ENCODE measurements at places on chromosomes 12 and 14.

DNA sequence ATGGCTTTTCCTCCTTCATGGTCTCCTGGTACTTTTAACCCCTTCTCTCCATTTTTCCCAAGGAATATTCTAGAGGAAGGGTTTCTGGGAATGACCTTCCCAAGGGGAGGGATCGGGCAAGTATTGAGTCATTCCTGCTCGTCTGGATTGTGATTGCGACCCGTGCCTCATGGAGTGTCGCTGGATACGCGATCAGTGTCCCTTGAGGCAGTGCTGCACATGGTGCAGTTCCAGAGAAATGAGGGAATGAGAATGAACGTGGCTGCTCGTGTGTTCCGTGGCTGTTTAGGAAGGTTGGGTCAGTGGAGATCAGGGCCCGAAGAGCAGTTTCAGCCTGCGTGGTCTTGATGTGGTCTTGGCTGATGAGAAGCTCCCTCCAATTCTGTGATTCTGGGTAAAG, 234.4 kb downstream of the CACNA1C start:
- H3K4me3 ChIP-seq, result no peak overlapping the region
- no peaks in the 10 kb centered on the region for H3K27me3 ChIP-seq
- DNase-seq, result no peak
- H3K27ac ChIP-seq, result no peak overlapping the region

DNA sequence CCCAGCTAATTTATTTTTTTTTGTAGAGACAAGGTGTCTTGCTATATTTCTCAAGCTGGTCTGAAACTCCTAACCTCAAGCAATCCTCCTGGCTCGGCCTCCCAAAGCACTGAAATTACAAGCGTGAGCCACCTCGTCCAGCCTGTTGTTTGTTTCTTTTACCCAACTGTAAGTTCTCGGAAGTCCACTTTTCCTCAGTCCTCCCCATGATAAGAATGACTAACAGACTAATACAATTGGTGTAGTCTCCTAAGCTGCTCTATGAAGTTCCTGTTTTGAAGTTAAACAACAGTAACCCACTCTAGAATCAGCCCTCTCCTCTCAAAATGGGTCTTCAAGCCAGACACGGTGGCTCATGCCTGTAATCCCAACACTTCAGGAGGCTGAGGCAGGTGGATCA, 36.5 kb downstream of the HIGD1C start:
- no peaks in the 10 kb centered on the region for H3K4me1 ChIP-seq
- DNase-seq, result no peak
- no peak overlapping the region for H3K4me3 ChIP-seq

DNA sequence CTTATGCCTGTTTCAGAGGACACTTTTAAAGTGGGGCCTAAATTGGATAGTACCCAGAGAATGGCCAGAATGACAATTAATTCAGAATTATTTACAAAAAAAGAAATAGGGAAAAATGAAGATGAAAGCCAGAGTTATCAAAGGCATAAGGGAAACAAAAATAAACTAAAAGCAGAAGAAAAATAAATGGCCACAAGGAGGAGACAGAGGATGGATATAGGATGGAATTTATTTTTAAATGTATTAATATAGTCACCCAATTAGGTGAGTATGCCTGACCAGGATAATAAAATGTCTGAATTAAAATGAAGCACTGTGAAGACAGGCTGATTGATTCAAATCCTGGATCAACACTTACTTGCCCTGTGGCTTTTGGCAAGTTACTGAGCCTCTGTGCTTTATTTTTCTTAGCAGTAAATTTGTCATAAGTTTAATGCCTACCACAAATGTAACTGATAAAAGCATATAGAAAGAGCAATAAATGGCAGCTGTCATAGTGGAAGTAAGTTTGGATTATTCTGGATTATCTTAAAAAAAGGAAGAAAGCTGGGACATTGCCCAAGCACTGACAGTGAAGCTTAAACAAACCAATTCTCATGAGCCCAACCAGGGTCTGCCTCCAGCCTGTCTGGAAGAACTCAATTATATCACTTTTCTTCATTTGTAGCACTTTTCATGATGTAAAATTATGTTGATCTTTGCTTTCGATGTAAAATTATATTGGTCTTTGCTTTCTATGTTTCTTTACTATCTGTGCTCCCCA, 3.5 kb downstream of the CLEC9A start:
- H3K4me1 ChIP-seq, result no peaks in the 10 kb centered on the region
- H3K4me3 ChIP-seq, result no peak overlapping the region
- H3K36me3 ChIP-seq, result no peaks in the 10 kb centered on the region
- no peaks in the 10 kb centered on the region for H3K27me3 ChIP-seq

- H3K36me3 ChIP-seq, result no peaks in the 10 kb centered on the region
- no peaks in the 10 kb centered on the region for H3K27me3 ChIP-seq
- H3K4me3 ChIP-seq, result no peak overlapping the region
- peaks cover 51% of the 10 kb centered on the region for H3K4me1 ChIP-seq
Observed at GRCh38 chr14:99562856-99563748, 40.9 kb downstream of the CCDC85C start.

GRCh38 chr14:52042371-52043289, 26.2 kb downstream of the NID2 start:
- H3K36me3 ChIP-seq, result no peaks in the 10 kb centered on the region
- H3K4me1 ChIP-seq, result peaks cover 3% of the 10 kb centered on the region
- no peak overlapping the region for H3K4me3 ChIP-seq
- H3K27me3 ChIP-seq, result no peaks in the 10 kb centered on the region
- no peak overlapping the region for H3K27ac ChIP-seq
- no peak for DNase-seq

DNA sequence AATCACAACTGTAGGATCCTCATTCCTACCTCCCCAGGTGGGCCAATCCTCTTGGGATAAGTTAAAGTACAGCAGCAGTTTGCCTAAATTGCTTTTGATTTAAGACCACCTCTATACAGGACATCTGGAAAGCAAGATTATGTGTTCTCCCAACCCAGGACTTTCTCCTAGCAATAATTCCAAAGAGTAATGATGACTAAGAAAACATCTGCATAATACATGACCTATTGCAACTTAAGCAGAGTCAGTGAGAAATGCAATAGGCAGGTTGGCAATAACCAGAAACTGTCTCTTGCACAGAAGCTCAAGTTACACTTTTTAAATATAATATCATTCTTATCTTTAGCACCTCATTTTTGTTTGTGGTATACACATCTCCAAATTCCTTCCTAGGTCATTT, 275.4 kb downstream of the TRHDE start:
- no peaks in the 10 kb centered on the region for H3K27me3 ChIP-seq
- H3K36me3 ChIP-seq, result no peaks in the 10 kb centered on the region
- H3K27ac ChIP-seq, result no peak overlapping the region
- no peak overlapping the region for H3K4me3 ChIP-seq

- no peak for DNase-seq
- H3K4me3 ChIP-seq, result no peak overlapping the region
- no peaks in the 10 kb centered on the region for H3K36me3 ChIP-seq
Observed at GRCh38 chr12:95117178-95117599, 43.8 kb upstream of the NR2C1 start.

- no peaks in the 10 kb centered on the region for H3K36me3 ChIP-seq
- no peak overlapping the region for H3K4me3 ChIP-seq
- peaks cover 14% of the 10 kb centered on the region for H3K4me1 ChIP-seq
- DNase-seq, result no peak
- H3K27ac ChIP-seq, result no peak overlapping the region
Observed at GRCh38 chr12:11697131-11697530, 47.7 kb downstream of the ETV6 start.

DNA sequence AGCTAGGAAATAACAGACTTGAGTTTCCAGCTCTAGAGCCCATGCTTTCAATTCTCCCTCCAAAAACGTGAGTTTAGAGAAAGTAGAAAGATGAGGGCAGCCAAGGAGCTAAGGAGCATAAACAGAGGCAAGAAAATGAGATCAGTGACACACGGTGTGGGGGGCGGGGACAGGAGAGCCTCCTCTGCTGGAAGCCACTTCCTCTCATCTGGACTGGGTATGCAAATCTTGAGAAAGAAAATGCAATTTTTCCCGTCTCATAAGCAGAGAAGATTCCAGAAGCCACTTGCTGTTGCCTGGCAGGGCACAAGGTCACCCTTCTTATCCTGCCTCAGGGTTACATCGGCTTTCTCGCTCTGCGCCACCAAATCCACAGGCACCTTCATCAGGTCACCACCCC, 6.0 kb downstream of the OR10P1 start:
- no peaks in the 10 kb centered on the region for H3K27me3 ChIP-seq
- DNase-seq, result no peak
- no peaks in the 10 kb centered on the region for H3K4me1 ChIP-seq
- H3K27ac ChIP-seq, result no peak overlapping the region
- H3K36me3 ChIP-seq, result no peaks in the 10 kb centered on the region

DNA sequence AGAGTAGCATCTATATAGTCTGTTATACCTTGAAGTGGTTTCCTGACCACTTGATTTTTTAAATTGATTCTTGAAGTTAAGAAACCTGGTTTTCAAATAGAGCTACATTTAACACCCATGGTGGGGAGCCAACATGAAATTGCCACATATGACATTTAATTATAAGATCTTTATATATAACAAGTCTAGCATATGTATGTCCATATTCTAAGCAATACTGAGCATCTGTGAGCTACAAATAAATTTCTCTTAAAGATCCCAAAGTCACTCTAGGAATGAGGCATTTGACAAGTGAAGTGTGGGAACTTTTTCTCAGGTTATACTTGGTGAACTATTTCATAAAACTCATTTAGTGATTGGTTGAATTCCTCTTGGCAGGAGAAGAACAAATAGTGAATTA, 132.5 kb downstream of the RPL10L start:
- H3K4me1 ChIP-seq, result no peaks in the 10 kb centered on the region
- H3K4me3 ChIP-seq, result no peak overlapping the region
- no peak overlapping the region for H3K27ac ChIP-seq
- no peaks in the 10 kb centered on the region for H3K27me3 ChIP-seq

GRCh38 chr14:61565836-61566536, 129.3 kb upstream of the HIF1A start:
- no peaks in the 10 kb centered on the region for H3K36me3 ChIP-seq
- no peak for DNase-seq
- peaks cover 52% of the 10 kb centered on the region for H3K4me1 ChIP-seq
- H3K27me3 ChIP-seq, result no peaks in the 10 kb centered on the region
- H3K4me3 ChIP-seq, result no peak overlapping the region
- H3K27ac ChIP-seq, result peak overlapping the region; percentile 41

DNA sequence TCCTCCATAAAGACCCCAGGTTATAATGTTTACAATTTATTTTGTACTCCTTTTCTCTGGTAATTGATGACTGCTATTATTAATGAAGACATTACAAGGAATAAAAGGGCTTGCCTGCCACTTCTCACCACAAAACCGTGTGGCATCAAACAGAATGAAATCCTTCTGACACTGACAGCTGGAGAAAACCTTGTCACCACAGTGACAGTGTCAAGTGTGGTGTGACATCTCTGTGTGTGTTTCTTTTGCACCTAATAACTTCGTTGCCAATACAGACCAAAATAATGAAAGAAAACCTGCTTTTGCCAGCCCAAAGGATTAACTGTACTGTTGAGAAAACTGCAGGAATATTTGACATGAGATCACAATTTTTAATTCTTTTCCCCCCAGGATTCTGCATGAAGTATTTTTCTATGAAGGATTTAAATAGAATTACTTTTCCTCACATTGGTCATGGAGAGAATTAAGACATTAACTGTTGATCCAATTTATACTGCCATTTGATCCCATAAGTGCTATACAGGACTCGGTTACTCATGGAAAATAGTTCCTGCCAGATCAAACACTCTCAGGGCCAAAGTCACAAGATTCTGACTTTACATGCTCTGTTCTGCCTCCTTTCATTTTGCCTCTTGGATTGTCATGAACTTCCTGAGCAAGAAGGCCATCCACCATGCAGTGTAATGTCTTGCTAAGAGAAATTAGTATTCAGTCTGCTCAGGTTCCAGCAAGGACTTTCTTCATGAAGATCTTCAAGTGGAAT, 60.4 kb upstream of the IFNG-AS1 start:
- H3K27me3 ChIP-seq, result no peaks in the 10 kb centered on the region
- H3K36me3 ChIP-seq, result no peaks in the 10 kb centered on the region
- H3K27ac ChIP-seq, result peak overlapping the region; percentile 31
- no peak for DNase-seq

DNA sequence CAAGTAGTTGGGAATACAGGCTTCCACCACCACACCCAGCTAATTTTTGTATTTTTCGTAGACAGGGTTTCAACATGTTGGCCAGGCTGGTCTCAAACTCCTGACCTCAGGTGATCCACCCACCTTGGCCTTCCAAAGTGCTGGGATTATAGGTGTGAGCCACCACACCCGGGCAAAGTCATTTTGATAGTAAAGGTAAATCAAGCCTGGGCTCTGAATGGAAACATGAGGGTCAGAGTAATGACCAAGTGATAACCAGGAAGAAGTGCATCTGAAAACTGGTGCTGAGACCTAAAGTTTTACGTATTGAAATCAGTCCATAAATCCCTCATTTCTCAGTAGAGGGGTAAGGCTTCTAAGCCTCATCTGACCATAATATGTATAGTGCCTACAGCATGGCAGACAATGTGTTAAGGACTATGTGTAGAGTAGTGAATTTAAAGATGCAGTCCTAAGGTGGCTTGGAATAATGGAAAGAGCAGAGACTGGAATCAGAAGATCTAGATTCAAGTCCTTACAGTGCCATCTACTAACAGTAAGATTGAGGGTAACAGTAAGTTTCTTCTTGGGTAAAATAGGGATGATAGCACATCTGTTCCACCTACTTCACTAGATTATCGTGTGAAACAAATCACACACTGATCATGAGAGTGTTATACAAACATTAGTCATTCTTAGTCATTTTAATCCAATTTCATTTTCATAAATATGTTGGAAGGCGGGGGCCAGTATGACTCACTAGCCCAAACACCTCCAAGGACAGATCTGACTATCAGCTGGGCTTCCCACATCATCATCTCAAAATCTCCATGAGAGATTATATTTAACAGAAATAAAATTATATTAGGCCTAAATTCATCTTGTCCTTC, 11.2 kb downstream of the MAP4K5 start:
- H3K36me3 ChIP-seq, result no peaks in the 10 kb centered on the region
- H3K27ac ChIP-seq, result peak overlapping the region; percentile 29
- no peak overlapping the region for H3K4me3 ChIP-seq
- peaks cover 25% of the 10 kb centered on the region for H3K4me1 ChIP-seq
- DNase-seq, result no peak
- H3K27me3 ChIP-seq, result no peaks in the 10 kb centered on the region

- peaks cover 8% of the 10 kb centered on the region for H3K4me1 ChIP-seq
- no peak for DNase-seq
- no peaks in the 10 kb centered on the region for H3K27me3 ChIP-seq
Observed at GRCh38 chr12:64800640-64801039, 23.8 kb upstream of the TBC1D30 start.

- no peak for DNase-seq
- H3K36me3 ChIP-seq, result no peaks in the 10 kb centered on the region
- H3K4me3 ChIP-seq, result no peak overlapping the region
Observed at GRCh38 chr14:68958553-68958952, 20.5 kb downstream of the ACTN1 start.

DNA sequence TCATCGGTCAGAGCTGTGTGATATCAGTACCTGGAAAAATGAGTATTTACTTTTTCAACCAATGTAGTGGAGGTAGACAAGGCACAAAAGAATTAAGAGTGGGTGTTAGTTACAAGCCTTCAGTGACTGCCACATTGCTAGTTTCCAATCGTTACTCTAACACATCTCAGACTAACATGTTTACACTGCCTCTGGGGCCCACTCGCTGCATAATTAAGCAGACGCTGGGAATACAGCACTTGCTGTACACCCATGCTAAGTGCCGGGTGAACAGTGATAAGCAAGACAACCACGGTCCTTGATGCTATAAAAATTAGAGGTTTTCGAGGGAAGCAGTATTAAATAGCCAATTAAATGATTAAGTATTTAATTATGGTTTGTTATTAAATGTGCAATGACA, 1147.6 kb downstream of the AACS start:
- H3K27ac ChIP-seq, result no peak overlapping the region
- no peaks in the 10 kb centered on the region for H3K27me3 ChIP-seq
- no peaks in the 10 kb centered on the region for H3K36me3 ChIP-seq
- no peak overlapping the region for H3K4me3 ChIP-seq
- no peak for DNase-seq

Measured in pancreas (tissue), 10 donors.